Aorta (tissue), 5 donors: ENCODE measurements at places on chromosomes 4 and X. TPM values are rescaled to one million over a fixed set of nuclear protein-coding genes. Genes with fewer than 3 reads are reported as not detected.

The PAGE4 gene
- not detected for total RNA-seq

DNA sequence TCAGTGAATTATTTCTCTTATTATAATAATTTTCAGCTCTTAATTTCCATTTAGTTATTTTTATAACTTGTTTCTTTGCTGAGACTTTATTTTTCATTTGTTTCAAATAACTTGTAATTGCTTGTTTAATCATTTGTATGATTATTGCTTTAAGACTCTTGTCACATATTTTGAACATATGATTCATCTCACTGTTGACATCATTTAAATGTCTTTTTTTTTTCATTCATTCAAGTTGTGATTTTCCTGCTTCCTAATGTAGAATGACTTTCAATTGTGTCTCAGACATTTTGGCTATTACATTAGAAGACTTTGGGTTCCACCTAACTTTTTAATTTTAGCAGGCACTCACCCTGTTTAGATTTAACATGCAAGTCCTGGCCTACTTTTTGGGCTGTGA lies 234.8 kb upstream of the DIPK2B start:
- no peak for DNase-seq

The RTL9 gene
- total RNA-seq: 0.26 TPM

- DNase-seq: no peak
Observed at GRCh38 chr4:7171191-7171900, 21.0 kb upstream of the SORCS2 start.

The OPHN1 gene
- 9.7 TPM for total RNA-seq

DNA sequence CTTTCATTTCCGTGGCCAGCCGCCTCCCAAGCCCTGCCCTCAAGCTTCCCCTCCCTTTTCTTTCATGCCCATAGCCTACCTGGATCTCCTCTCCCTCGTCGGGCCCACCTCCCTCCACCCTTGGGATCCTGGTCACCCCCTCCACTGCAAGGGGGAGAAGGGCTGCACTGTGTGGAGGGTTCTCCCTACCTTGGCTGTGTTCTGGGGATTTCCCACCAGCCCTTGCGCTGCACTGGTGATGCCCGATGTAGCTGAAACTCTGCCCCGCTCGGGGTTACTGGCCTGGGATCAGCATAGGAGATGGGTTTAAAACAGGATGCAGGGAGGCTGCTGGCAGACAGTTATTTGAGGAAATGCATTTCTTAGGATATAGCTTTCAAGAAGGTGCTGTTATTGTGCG lies 128.9 kb downstream of the TBL1X start:
- DNase-seq: no peak

DNA sequence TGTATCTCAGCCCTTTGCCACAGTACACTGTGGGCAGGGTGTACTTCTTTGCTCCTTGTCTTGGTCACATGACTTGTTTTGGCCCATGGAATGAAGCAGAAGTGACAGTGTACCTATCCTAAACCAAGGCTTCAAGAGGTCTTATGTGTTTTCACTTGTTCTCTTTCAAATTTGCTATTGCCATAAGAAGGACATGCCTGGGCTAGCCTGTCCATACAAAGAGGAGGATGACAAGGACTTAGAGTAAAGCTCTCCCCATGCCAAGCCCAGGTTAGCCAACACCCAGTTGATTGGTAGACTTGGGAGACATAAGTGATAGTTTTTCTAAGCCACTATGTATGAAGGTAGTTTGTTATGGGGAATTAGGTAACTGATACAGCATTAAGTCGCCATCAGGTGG lies 141.1 kb upstream of the MID1 start:
- DNase-seq: no peak

The GPR119 gene
- total RNA-seq: not detected

DNA sequence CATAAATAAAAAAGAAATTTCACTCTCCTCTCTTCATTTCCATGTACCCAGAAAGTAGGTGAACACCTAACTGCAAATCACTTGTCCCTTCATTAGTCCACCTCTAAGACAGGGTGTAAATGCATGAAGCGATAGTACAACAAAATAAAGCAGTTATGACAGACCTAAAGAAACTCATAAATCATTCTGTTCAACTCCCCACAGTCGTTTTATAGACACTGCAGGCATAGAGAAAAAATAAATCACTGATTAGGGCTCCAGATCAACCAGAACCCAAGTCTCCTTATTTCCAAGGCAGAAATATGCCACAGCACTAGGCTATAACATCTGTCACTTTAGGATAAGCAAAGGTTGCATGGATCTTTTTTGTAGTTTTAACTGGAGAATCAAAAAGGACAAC lies 3.0 kb downstream of the RASGEF1B start:
- no peak for DNase-seq

DNA sequence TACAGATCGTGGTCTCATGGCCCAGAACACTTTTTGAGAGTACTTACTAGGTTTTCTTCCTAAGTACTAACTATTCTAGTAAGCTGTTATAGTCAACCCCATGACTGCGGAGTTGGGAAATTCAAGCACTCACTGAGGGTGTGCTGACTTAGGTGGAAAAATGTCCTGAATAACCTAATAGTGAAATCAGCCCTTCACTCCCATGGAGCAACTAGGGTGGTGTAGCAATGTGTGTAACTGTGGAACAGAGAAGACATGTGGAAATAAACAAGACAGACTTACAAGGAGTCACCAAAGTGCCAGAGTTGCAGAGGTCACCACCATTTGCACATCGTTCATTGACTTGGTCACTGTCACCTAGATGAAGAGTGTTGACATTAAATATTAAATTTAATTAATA lies 12.1 kb upstream of the VSIG4 start:
- no peak for DNase-seq

DNA sequence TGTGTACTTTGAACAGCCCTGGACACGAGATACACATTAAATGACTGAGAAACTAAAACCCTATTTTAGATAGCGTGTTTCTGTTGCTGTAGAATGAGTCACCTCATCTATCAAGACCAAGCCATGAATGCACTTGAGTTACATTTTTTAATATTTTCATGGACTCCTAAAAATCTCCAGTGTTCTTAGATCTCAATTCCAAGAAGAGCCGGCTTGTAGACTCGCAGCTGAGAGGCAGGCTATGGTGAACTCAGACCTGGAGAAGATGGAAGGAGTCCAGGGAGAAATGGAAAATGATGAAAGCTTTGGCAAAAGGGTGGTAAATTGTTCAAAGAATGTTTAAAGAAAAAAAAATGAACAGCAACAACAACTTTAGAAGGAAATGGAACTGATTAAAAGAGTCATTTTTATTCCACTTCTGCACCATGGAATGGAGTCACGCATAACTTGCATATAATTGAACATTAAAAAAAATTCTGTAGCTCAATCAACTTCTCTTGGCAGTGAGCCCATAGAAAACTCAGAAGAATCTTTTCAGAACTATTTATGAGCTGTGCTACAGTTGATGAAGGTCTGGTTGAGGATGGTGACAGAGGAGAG lies 129.8 kb downstream of the MXRA5 start:
- no peak for DNase-seq

GRCh38 chr4:73019462-73020047 lies 50.0 kb downstream of the COX18 start:
- DNase-seq: no peak

- DNase-seq: no peak
Observed at GRCh38 chr4:176906709-176907108, 114.0 kb upstream of the VEGFC start.

DNA sequence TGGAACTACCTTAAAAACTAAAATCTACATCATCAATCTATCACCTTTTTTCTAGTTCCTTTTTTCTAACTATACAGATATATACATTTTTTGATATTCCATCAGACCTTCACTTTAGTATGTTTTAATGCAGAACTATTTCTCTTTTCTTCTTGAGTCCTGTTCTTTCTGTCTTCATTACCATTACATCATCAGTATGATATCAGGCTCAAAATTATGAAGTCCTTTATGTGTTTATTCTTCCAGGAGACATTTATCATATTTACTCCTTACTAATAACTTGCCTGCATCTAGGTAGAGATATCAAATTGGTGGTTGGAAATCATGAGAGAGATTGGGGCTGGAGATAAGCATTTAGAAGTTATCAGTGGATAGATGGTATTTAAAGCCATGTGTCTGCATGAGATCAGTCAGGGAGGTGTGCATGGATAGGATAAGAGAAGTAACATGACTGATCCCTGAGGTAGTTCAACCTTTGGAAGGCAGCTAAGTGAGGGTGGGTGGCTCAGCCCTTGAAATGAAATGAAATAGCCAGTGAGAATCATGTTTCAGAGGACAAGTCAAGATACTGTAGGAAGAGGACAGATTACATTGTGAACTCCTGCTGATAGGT lies 43.1 kb downstream of the MRPL1 start:
- no peak for DNase-seq

DNA sequence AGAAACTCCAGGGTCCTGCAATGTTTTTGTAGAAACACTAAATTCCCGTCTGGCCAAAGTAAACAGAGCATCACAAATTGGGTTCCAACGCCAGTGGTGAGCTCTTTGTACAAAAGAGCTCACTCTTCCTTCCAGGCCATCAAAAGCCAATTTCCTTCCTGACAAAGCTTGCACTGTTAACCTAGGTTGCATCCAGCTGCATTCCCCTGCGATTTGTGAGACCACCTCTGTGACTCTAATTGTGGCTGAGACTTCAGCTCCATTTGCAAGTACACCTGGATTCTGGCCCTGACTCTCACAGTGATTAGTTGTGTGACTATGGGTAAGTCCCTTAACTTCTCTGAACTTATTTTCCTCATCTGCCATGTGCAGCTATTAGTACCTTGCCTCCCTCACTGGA lies 212.5 kb upstream of the CXorf66 start:
- no peak for DNase-seq

GRCh38 chr4:22713841-22714240 lies 21.1 kb downstream of the GBA3 start:
- no peak for DNase-seq

DNA sequence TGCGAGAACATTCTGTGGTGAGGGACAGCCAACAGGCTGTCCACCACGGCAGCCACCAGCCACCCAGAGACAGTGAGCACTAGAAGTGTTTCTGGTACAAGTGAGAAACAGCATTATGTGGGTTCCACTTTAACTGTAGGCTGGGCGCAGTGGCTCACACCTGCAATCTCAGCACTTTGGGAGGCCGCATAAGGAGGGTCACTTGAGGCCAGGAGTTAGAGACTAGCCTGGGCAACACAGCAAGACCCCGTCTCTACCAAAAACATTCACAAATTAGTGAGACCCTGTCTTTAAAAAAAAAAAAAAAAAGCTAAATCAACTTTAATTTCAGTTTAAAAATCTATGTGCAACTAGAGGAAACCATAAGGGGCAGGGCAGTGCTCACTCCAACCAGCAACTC lies 20.6 kb downstream of the FAM53A start:
- no peak for DNase-seq

DNA sequence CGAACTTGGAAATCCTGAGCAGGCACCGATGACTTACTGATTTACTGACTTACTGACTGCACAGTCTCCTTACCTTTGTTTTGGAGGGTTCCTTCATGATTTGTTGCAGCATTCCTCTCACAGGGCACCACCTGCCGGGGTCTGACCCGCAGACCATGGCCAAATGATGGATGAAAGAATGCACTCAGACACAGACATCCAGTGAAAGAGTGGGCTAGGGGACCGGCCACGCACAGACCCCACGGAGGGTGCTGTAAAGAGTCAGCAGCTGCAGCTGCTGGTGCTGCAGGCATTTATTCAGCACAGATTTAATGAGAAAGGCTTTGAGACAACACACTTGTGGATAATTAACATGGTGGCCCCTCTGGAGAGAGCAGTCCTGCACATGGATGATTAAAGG lies 3.4 kb downstream of the MAGEB5 start:
- DNase-seq: no peak

- DNase-seq: no peak
Observed at GRCh38 chr4:82484996-82485783, 54.8 kb downstream of the ENOPH1 start.

GRCh38 chr4:173365359-173365996 lies 5.3 kb upstream of the SAP30 start:
- DNase-seq: no peak

DNA sequence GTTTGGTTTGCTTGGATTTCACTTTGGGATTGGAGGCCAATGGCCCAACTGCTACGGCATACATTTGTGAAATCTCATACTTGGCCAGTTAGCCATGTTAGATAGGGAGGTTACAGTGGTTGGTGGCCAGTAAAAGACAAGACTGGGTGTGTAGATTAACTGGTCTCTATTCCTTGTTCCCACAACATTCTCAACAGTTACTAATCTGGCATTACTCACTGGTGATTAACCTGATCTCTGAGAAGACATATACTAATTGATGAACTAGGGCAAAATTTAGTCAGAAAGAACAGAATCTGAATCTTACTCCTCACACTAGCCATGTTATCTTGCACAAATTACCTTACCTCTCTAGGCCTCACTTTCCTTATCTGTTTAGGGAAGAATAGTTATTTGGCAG lies 33.4 kb downstream of the GATB start:
- no peak for DNase-seq

DNA sequence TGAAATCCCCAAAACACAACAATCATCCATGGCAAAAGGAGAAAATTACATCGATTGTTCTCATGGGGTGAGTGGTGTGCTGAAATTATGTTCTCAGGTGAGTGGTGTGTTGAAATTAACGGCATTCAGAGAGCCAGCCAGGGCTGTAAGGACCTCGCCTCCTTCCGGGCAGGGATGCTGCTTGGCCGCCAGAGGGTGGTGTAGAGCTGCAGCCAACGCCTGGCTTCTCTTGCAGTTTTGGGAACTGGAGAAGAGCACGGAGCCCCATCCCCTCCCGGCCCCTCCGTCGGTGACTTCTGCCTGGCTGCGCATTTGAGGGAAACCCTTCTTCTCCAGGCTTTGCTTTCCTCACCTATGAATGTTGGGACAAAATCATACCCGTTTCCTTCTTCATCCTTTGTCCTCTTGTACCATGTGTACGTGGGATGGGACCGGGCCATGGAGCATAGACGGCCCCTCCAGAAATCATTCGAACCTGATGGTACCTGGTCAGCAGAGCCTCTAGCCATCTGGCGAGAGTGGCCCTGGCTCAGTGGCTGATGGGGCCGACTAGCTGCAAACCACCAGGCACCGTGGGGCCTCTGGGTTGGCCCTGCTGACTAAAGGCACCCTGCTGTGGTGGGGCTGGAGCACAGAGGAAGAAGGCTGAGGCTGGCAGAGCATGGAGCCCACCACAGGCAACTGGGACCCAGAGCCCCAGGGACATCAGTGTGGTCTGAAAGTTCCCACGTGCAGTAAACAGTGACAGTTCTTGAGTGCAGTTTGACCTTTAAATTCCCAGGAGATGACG lies 28.4 kb downstream of the TRMT44 start:
- DNase-seq: peak; percentile 76

The NOX1 gene
- not detected for total RNA-seq

DNA sequence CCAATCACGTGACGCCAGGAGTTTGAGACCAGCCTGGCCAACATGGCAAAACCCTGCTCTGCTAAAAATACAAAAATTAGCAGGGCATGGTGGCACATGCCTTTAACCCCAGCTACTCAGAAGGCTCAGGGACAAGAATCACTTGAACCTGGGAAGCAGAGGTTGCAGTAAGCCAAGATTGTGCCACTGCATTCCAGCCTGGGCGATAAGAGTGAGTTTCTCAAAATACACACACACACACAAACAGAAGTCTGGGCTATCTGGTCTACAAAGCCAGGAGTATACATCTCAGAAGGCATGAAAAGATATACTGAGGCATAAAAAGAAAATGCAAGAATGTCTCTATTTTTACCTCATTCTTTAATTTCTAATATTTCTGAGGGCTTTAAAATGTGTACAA lies 11.3 kb downstream of the YTHDC1 start:
- DNase-seq: no peak

The PNMA6E gene
- not detected for total RNA-seq

The MAGEC1 gene
- not detected for total RNA-seq
